ENCODE measurements at places on chromosomes 7 and 10. TPM values are rescaled to one million over a fixed set of nuclear protein-coding genes. Genes with fewer than 3 reads are reported as not detected.
A peak's percentile ranks its signal among the peaks of the same experiment; 100 is the strongest.

Gene NSUN6
- total RNA-seq = 19.8 TPM

Gene RADIL
- total RNA-seq = 6.7 TPM

Gene JCAD
- total RNA-seq = 46.3 TPM

Gene TLL2
- not detected for total RNA-seq

Gene NPY
- total RNA-seq = not detected

Gene OR9A2
- total RNA-seq = not detected

Gene METTL27
- total RNA-seq = not detected

Gene SVOPL
- total RNA-seq = 3.7 TPM

Gene ASAH2B
- total RNA-seq = 2.8 TPM

Gene ELMO1
- 72.2 TPM for total RNA-seq

Gene C7orf57
- not detected for total RNA-seq

GRCh38 chr7:135959646-135960363, 17.4 kb downstream of the MTPN start:
- no peak for DNase-seq
- no peak overlapping the region for H3K4me3 ChIP-seq
- H3K27me3 ChIP-seq = no peaks in the 10 kb centered on the region
- H3K36me3 ChIP-seq = no peaks in the 10 kb centered on the region

GRCh38 chr10:43077421-43078171, 727 bp downstream of the RET start:
- no peaks in the 10 kb centered on the region for H3K27me3 ChIP-seq
- peak overlapping the region; percentile 62 for H3K4me3 ChIP-seq

- H3K36me3 ChIP-seq = no peaks in the 10 kb centered on the region
- H3K27me3 ChIP-seq = no peaks in the 10 kb centered on the region
- no peak overlapping the region for H3K4me3 ChIP-seq
- H3K27ac ChIP-seq = no peak overlapping the region
- DNase-seq = no peak
These were observed 107.1 kb upstream of the WDR11 start for GRCh38 chr10:120744040-120744439.

DNA sequence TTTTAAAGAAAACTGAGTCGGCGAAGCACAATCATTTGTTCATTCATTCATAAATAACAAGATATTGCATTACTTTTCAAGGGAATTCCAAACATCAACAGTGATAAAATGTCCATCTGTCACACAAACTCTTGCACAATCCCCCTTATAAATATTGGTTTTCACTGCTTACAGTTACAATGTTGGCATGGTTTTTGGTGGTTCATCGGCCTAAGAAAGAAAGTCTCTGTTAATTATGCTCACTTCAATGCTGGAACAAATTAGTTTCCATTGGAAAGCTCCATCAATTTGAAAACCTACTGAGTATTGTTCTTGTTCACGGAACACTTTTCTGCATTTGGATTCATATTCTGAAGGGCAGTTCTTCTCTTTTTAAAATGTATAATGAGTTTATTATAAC, 188.5 kb downstream of the JAZF1 start:
- no peaks in the 10 kb centered on the region for H3K27me3 ChIP-seq
- H3K4me3 ChIP-seq = no peak overlapping the region
- H3K36me3 ChIP-seq = no peaks in the 10 kb centered on the region
- DNase-seq = no peak
- peaks cover 7% of the 10 kb centered on the region for H3K4me1 ChIP-seq
- no peak overlapping the region for H3K27ac ChIP-seq

DNA sequence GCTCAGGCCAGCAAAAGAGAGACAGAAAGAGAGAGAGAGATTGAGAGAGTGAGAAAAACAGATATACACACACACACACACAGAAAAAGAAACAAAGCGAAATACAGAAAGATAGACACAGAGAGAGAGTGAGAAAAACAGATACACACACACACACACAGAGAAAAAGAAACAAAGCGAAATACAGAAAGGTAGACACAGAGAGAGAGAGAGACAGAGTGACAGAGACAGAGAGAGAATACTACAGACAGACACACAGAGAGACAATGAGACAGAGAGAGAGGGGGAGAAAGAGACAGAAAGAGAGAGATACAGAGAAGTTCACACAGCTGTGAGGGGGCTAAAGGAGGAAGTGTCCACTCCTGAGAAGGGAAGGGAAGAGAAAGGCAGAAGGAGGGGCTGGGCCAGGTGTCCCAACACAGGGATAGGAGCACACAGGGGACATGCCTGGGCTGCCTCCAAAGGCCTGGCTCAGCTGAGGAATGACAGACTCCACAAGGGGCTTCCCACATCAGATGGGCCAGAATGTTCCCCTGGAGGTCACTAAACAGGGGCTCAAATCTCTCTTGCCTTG, 4.3 kb downstream of the GCK start:
- H3K27me3 ChIP-seq = no peaks in the 10 kb centered on the region
- no peak overlapping the region for H3K27ac ChIP-seq
- DNase-seq = no peak

- peaks cover 18% of the 10 kb centered on the region for H3K4me1 ChIP-seq
- no peak overlapping the region for H3K4me3 ChIP-seq
- H3K27me3 ChIP-seq = no peaks in the 10 kb centered on the region
- H3K27ac ChIP-seq = no peak overlapping the region
These were observed 253.7 kb downstream of the SFMBT2 start for GRCh38 chr10:7157091-7157490.

- H3K27ac ChIP-seq = no peak overlapping the region
- H3K4me1 ChIP-seq = peaks cover 54% of the 10 kb centered on the region
- no peaks in the 10 kb centered on the region for H3K27me3 ChIP-seq
- no peak overlapping the region for H3K4me3 ChIP-seq
These were observed 211.8 kb downstream of the CSTF2T start for GRCh38 chr10:51487576-51487975.

DNA sequence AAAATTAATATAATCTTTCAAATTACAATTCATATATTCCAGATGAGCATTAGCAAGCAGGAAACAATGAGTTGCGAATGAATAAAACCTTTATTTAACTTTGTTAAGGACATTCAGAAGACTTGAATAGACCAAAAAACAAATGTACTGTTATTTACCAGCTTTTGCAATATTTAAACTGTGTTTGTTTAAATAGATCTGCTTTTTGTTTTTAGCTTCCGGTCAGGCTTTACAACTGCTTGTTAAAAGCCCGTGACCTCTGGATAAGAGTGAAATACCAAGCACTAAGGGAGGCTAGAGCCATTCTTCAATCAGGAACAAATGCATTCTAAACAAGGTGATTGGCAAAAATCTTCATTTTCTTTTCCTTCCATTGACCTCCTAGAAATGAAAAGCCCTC, 184.9 kb upstream of the GNAI1 start:
- no peak overlapping the region for H3K4me3 ChIP-seq
- no peak for DNase-seq
- H3K36me3 ChIP-seq = no peaks in the 10 kb centered on the region
- H3K27ac ChIP-seq = no peak overlapping the region
- H3K27me3 ChIP-seq = no peaks in the 10 kb centered on the region
- H3K4me1 ChIP-seq = no peaks in the 10 kb centered on the region

DNA sequence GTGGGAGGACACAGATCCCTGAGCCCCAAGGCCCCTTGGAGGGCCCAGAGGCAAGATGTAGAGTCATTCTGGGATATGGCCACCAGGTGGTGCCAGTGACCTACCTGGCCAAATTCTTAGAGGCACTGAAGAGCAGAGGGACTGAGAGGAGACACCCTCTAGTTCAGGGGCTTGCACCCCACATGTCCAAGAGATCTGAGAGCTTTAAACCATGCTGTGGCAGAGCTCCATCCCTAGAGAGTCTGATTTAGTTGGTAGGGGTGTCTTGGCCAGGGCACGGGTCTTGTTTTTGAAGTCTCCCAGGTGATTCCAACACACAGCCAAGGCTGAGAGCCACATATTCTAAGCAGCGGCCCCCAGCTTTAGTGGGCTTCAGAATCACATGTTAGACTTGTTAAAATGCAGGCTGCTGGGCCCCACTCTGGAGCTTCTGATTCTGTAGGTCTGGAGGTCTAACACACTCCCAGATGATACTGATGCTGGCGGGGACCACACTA, 52.5 kb downstream of the PRF1 start:
- no peaks in the 10 kb centered on the region for H3K27me3 ChIP-seq
- H3K4me1 ChIP-seq = peaks cover 5% of the 10 kb centered on the region
- H3K36me3 ChIP-seq = no peaks in the 10 kb centered on the region
- no peak overlapping the region for H3K27ac ChIP-seq
- no peak for DNase-seq

GRCh38 chr10:17075533-17076359, 53.9 kb downstream of the CUBN start:
- DNase-seq = no peak
- no peaks in the 10 kb centered on the region for H3K36me3 ChIP-seq
- H3K27ac ChIP-seq = peak overlapping the region; percentile 82
- peak overlapping the region; percentile 1 for H3K4me3 ChIP-seq
- peaks cover 41% of the 10 kb centered on the region for H3K4me1 ChIP-seq

- H3K27ac ChIP-seq = no peak overlapping the region
- no peak overlapping the region for H3K4me3 ChIP-seq
- no peak for DNase-seq
- H3K4me1 ChIP-seq = no peaks in the 10 kb centered on the region
- no peaks in the 10 kb centered on the region for H3K27me3 ChIP-seq
These were observed 9.0 kb upstream of the CAMK1D start for GRCh38 chr10:12340371-12340770.

DNA sequence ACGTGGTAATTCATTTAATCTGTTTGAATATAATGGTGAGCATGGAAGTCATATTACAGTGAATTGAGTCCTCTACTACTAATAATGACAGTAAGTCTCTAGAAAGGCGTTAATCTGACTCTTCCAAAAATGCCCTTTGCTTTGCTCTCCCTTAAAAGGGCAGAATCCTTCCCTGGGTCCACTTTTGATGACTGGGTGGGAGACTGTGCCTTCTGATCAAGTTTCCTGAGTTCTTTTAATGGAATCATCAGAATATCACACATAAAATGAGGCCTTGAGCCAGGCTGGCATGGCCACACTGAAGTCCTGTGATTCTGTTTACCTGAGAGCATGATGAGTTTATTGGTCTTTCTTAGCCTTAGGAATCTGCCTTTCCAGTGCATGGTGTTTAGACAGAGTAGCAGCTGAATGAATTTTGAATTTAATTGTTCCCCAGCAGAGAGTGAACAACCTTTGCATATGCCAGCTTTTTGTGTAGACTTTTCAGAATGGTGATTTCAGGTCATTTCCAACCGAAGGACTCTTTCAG, 33.3 kb downstream of the PAPSS2 start:
- H3K4me1 ChIP-seq = no peaks in the 10 kb centered on the region
- H3K27me3 ChIP-seq = no peaks in the 10 kb centered on the region
- H3K27ac ChIP-seq = no peak overlapping the region
- H3K36me3 ChIP-seq = no peaks in the 10 kb centered on the region
- no peak overlapping the region for H3K4me3 ChIP-seq

DNA sequence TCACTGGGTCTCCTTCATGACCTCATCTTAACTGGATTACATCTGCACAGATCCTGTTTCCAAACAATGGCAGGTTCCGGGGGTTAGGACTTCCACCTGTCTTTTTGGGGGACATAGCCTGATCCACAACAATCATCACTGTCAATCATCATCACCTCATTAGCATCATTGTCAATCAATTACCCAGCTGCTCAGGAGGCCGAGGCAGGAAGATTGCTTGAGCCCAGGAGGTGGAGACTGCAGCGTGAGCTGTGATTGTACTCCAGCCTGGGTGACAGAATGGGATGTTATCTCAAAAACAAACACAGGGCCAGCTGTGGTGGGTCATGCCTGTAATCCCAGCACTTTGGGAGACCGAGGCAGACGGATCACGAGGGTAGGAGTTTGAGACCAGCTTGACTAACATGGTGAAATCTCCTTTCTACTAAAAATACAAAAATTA, 18.7 kb downstream of the AMZ1 start:
- no peaks in the 10 kb centered on the region for H3K36me3 ChIP-seq
- H3K4me1 ChIP-seq = no peaks in the 10 kb centered on the region

GRCh38 chr7:134016223-134016941, 110.8 kb upstream of the LRGUK start:
- no peaks in the 10 kb centered on the region for H3K27me3 ChIP-seq
- H3K27ac ChIP-seq = no peak overlapping the region

DNA sequence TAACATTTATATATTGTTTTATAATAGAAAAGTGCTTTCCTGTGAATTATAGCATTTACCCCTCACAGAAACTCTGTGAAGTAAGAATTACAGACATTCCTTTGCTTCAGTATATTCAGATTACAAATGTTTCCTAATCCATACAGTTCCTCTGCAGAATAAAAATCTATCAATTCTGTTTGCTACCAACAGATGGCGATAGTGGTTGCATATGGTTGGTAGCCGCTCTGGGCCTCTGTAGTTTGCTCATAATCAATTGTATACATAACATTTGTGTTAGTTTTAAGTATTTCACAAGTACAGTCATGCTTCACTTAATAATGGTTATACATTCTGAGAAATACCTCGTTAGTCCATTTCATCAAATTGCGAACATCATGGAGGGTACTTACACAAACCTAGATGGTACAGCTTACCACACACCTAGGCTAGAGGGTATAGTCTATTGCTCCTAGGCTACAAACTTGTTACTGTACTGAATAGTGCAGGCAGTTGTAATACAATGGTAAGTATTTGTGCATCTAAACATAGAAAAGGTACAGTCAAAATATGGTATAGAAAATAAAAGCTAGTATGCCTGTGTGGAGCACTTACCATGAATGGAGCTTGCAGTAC, 94.4 kb upstream of the STEAP4 start:
- H3K27ac ChIP-seq = no peak overlapping the region
- H3K27me3 ChIP-seq = no peaks in the 10 kb centered on the region
- no peaks in the 10 kb centered on the region for H3K4me1 ChIP-seq
- no peak for DNase-seq
- no peaks in the 10 kb centered on the region for H3K36me3 ChIP-seq

DNA sequence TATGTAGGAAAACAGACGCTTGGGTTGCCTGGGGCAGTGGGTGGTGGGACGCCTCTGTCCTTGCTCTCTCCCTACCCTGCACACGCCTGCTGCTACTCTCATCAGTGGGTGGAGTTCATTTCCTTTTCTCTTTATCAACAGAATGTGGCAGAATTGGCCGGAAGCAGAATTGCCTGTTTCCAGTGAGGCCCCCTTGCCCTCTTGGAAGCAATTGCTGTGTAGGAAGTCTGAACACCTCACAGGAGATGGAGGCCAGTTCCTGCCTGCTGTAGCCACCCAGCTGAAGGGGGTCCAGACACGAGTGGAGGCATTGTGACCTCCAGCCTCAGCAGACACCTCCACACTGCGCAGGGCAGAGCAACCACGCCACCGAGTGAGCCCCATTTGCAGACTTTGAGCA, 331.6 kb upstream of the ZNF32 start:
- no peaks in the 10 kb centered on the region for H3K27me3 ChIP-seq
- DNase-seq = no peak
- no peaks in the 10 kb centered on the region for H3K36me3 ChIP-seq
- H3K4me3 ChIP-seq = no peak overlapping the region

GRCh38 chr10:57741751-57742150, 525.9 kb downstream of the IPMK start:
- no peak overlapping the region for H3K27ac ChIP-seq
- no peak for DNase-seq
- H3K4me1 ChIP-seq = no peaks in the 10 kb centered on the region
- no peaks in the 10 kb centered on the region for H3K27me3 ChIP-seq
- no peak overlapping the region for H3K4me3 ChIP-seq
- H3K36me3 ChIP-seq = no peaks in the 10 kb centered on the region

- no peaks in the 10 kb centered on the region for H3K36me3 ChIP-seq
- H3K4me3 ChIP-seq = no peak overlapping the region
- peaks cover 5% of the 10 kb centered on the region for H3K4me1 ChIP-seq
- H3K27me3 ChIP-seq = no peaks in the 10 kb centered on the region
- H3K27ac ChIP-seq = no peak overlapping the region
- no peak for DNase-seq
These were observed 16.8 kb downstream of the VIM start for GRCh38 chr10:17244700-17245365.

Data from thoracic aorta (tissue), 2 donors.